Pulmonary artery endothelial cell (primary cell): ENCODE measurements at places on chromosomes 1 and 21.

GRCh38 chr1:226632169-226632879, 83.8 kb downstream of the STUM start:
- DNase-seq, result no peak

- no peak for DNase-seq
Measured at GRCh38 chr1:41474490-41475271, 9.8 kb downstream of the EDN2 start.

DNA sequence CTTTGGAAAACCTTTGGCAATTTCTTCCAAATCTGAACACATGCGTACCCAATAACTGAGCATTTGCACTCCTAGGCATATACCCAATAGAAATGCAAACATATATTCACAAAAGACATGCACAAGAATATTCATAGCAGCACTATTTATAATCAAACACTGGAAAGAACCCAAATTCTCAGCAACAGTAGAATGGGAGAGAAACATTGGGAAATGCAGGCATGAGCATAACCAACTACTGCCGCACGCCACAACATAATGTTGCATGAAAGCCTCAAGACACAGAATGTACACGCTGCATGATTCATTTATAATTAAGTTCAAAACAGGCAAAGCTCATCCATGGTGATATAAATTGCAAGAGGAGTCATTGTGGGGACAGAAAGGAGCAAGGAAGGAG, 69.5 kb upstream of the FBXO28 start:
- DNase-seq, result no peak

- DNase-seq, result no peak
Measured at GRCh38 chr1:206893380-206893779, 3.9 kb upstream of the IL24 start.

GRCh38 chr1:118987468-118988185, 516 bp downstream of the TBX15 start:
- no peak for DNase-seq

- DNase-seq, result no peak
Measured at GRCh38 chr1:224087286-224087794, 26.6 kb upstream of the FBXO28 start.

GRCh38 chr1:173553312-173553711, 49.6 kb downstream of the SLC9C2 start:
- DNase-seq, result no peak

GRCh38 chr1:117575586-117576225, 30.1 kb upstream of the TENT5C start:
- no peak for DNase-seq

DNA sequence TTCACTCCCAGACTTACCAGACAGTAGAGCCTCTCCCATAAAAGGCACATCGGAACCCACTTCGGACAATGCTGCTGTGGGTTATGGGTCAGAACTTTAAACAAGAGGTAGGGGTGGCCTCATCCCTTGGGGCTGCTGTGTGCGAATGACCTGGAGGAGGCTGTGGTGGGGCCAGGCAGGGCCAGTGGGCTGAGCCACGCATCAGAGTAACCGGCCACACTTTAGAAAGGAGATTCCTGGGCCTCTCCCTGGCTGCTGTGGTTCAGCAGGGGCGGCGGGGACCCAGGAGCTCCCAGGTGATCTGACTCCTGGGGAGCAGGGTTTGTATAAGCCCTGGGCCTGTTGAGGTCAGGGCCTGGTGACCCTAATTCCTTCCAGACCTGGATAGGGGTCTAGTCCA, 110.2 kb upstream of the C1orf174 start:
- DNase-seq, result no peak
